ENCODE measurements at places on chromosomes 6 and 20. TPM values are rescaled to one million over a fixed set of nuclear protein-coding genes. Genes with fewer than 3 reads are reported as not detected.

The RAD21L1 gene
- not detected for total RNA-seq

The EYA4 gene
- total RNA-seq = not detected

The IL17F gene
- total RNA-seq = not detected

The PRKN gene
- total RNA-seq = 0.25 TPM

The DACT2 gene
- 0.48 TPM for total RNA-seq

The GJA10 gene
- not detected for total RNA-seq

The WASF1 gene
- total RNA-seq = 21.1 TPM

The RARS2 gene
- total RNA-seq = 27.6 TPM

The TRAPPC3L gene
- total RNA-seq = 0.07 TPM

The RFX6 gene
- total RNA-seq = not detected

The GGTLC1 gene
- total RNA-seq = not detected

The FAM217B gene
- 13.7 TPM for total RNA-seq

The CPNE5 gene
- total RNA-seq = not detected

The RANBP9 gene
- 29.0 TPM for total RNA-seq

The COL9A3 gene
- total RNA-seq = 10.8 TPM

The TRDN gene
- not detected for total RNA-seq

The MYCT1 gene
- total RNA-seq = not detected

The CBLN4 gene
- total RNA-seq = not detected

The IL20RA gene
- 1.7 TPM for total RNA-seq

The OR2B6 gene
- total RNA-seq = not detected

The GMPR gene
- total RNA-seq = 0.32 TPM

Measured in foreskin keratinocyte (primary cell).